ENCODE measurements at places on chromosomes 11 and 22. TPM values are rescaled to one million over a fixed set of nuclear protein-coding genes. Genes with fewer than 3 reads are reported as not detected.

ADAMTS15 gene
- polyA plus RNA-seq = 41.4 TPM

DNA sequence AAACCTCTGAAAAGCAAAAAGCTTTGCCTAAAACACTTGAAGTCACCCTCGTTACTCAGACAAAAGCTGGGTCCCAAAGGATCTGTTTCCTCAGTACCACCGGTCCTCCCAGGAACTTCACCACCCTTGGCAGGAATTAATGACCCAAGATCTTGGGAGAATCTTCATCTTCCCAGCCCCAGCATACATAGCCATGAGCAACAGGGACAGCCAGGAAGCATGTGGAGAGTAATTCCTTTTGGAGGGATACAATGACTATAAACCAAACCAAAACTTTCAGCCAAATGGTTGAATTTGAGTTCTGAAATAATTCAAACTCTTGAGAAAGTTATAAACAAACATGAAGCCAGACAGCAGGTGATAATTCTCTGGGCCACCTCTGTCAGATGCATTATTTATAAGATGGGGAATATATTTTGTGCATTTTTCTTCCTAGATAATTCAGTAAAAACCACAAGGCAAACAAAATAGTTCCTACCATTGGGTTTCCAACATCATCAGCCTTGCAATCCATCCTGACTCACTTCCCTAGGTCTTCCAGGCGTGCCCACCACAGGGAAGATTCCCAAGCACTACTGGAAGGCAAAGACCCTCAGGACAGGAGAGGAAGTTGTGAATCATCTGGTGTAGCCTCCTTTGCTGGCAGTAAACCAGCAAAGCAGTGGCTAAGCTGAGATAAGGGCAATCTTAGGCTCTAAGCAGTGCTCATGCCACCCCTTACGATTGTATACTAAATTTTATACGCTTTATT, 71.7 kb upstream of the DRD2 start:
- no peak for DNase-seq

IL17REL gene
- polyA plus RNA-seq = not detected

GRCh38 chr11:27246925-27247324, 116.1 kb downstream of the CCDC34 start:
- no peak for DNase-seq

Data from left renal pelvis (tissue), 4 donors.